ENCODE measurements at places on chromosomes 4 and X. TPM values are rescaled to one million over a fixed set of nuclear protein-coding genes. Genes with fewer than 3 reads are reported as not detected.

HOPX gene
- total RNA-seq, result 3.0 TPM

MUC7 gene
- not detected for total RNA-seq

CETN2 gene
- 53.0 TPM for total RNA-seq

VCX3A gene
- not detected for total RNA-seq

SLC4A4 gene
- total RNA-seq, result 5.5 TPM

RHOXF2 gene
- total RNA-seq, result not detected

CCKAR gene
- total RNA-seq, result 0.54 TPM

PNCK gene
- 14.4 TPM for total RNA-seq

All from gastroesophageal sphincter (tissue), 4 donors.